HepG2 (cell line): ENCODE measurements at places on chromosomes 11 and 22.
A peak's percentile ranks its signal among the peaks of the same experiment; 100 is the strongest.

DNA sequence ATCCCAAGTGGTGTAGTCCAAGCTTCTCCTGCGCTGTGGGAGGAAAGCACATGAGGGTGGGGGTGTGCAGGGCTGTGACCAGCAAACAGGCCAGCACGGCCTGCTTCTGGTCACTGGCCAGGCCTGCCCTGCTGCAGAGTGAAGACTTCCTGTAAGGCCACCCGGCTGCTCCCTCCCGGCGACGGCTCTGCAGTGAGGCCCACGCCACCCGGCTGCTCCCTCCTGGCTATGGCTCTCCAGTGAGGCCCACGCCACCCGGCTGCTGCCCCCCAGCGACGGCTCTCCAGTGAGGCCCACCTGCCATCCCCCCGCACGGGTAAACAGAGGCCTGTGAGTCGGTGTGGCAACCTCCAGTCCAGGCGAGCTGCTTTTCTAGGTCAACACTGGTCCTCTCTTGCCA is 31.4 kb upstream of the BRSK2 start:
- no peaks in the 10 kb centered on the region for H3K36me3 ChIP-seq
- DNase-seq, result no peak
- H3K27me3 ChIP-seq, result peaks cover 2% of the 10 kb centered on the region; the same call in 1 of the 2 replicates
- H3K4me1 ChIP-seq, result peaks cover 13% of the 10 kb centered on the region; the same call in 1 of the 2 replicates
- H3K27ac ChIP-seq, result no peak overlapping the region

DNA sequence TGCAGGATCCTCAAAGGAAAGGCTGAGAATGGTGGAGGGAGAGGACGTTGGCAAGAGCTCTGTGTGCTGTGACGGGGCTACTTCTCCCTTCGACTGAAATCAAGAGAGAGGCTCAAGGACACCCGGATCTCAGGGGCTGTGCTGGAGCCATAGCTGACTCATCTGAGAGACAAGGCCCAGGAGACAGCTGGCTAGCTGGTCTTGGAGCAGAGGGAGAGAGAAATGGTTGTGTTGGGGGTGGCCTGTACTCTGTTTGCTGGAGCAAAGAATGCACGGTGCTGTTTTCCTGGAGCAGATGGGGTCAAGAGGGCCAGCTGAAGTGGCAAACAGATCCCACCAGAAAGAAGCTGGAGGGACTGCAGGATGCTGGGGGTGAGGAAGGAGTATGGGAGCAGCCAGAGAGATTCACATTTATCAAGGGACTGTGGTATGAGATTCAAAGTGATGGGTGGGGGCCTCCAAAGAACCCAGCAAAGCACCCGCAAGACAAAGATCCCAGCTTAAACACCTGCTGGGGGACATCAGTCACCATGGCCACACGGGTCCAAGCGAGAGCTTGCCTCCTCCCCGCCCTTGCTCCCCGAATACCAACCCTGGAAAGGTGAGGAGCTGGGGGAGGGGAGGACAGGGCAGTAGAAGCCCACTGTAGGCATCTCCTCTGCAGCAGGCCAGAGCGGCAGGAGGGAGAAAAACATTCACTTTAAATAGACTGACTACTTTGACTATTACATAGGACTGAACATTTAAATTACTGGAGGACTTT is 40.8 kb downstream of the MAP6 start:
- no peaks in the 10 kb centered on the region for H3K4me1 ChIP-seq
- DNase-seq, result no peak
- H3K27ac ChIP-seq, result no peak overlapping the region
- no peak overlapping the region for H3K4me3 ChIP-seq
- peaks cover 30% of the 10 kb centered on the region; the same call in 2 of the 3 replicates for H3K27me3 ChIP-seq

- H3K27ac ChIP-seq, result no peak overlapping the region
- no peak overlapping the region for H3K4me3 ChIP-seq
- H3K36me3 ChIP-seq, result no peaks in the 10 kb centered on the region
- DNase-seq, result no peak
- peaks cover 5% of the 10 kb centered on the region for H3K4me1 ChIP-seq
These were observed 4.0 kb downstream of the P4HA3 start for GRCh38 chr11:74307434-74307833.

DNA sequence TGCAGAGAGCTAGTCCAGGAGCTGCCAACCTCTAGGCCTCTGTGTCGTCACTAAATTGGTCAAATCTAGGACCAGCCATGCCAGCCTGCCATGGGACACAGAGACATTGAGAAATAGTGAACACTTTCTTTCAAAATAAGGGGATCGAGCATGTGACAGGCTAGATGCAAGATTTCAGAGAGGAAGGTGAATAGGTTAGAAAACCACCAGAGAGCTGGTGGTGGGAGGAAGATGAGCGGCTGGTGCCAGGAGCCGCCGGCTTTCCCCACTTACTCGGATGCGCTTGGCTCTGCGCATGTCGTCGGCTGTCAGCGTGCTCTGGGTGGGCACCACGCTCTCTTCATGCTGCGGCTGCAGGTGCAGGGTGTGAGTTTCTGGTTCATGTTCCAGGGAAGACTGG is 35.4 kb upstream of the NFRKB start:
- no peaks in the 10 kb centered on the region for H3K4me1 ChIP-seq
- no peak overlapping the region for H3K27ac ChIP-seq
- no peak overlapping the region for H3K4me3 ChIP-seq
- no peak for DNase-seq
- H3K36me3 ChIP-seq, result peaks cover 21% of the 10 kb centered on the region
- no peaks in the 10 kb centered on the region for H3K27me3 ChIP-seq

DNA sequence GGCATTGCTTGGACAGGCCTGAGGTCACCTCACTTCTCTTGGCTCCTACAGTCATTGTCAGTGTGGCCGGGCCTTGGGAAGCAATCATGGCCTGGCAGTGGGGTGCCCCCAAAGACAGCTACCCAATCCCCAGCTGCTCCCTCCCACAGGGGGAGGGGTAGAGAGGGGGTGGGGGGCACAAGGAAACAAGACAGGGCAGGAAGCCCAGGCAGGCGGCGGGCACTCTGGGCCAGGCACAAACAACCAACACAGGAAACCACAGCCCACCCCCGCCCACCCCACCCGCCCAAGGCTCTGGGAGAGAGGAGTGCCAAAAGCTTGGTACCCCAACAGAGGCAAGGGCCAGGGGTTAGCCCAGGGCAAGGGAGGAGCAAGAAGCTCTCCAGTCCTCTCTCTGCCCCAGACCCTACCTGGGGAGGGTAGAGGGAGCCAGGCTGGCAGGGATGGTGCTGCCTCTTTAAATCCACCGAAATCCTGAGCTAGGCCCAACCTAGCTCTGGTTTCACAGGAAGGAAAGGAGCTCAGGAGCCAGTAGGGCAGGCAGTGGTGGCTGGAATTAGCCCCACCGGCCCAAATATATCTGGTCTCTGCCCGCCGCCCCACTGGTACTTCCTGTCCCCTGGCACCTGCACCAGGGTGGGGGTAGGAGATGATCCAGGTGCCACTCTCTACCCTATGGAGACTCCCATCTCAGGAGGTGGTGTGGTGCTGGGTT is 12.2 kb downstream of the BCL9L start:
- peaks cover 93% of the 10 kb centered on the region for H3K4me1 ChIP-seq
- peak overlapping the region; percentile 89 for H3K27ac ChIP-seq
- no peaks in the 10 kb centered on the region for H3K36me3 ChIP-seq
- no peaks in the 10 kb centered on the region; the same call in 1 of the 2 replicates for H3K27me3 ChIP-seq
- no peak overlapping the region for H3K4me3 ChIP-seq

DNA sequence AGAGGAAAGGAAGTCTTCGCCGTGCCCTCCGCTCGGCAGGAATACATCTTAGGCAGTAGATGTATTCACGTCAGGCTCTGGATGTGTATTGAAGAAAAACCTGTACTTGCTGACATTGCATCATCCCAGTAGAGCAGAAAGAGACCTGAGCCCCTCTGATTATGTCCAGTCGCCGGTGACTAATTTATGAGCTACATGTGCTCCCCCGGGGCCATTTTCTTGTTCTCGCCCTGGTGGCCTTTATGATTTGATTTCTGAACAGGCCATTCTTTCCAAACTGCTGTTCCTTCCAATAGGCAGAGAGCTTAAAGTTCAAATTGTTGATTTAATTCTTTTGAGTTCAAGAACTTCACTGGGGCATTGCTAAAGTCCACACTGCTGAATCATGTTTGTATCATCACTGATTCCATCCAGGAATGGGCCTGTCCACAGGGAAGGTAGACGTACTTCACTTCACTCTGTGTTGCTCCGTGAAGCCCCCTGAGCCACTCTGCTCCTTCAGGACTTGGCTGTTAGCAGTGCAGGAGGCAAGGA is 137.3 kb upstream of the RASSF10 start:
- peaks cover 6% of the 10 kb centered on the region; the same call in 2 of the 3 replicates for H3K36me3 ChIP-seq
- no peak overlapping the region for H3K4me3 ChIP-seq
- no peaks in the 10 kb centered on the region for H3K27me3 ChIP-seq
- no peak overlapping the region for H3K27ac ChIP-seq
- no peaks in the 10 kb centered on the region for H3K4me1 ChIP-seq

DNA sequence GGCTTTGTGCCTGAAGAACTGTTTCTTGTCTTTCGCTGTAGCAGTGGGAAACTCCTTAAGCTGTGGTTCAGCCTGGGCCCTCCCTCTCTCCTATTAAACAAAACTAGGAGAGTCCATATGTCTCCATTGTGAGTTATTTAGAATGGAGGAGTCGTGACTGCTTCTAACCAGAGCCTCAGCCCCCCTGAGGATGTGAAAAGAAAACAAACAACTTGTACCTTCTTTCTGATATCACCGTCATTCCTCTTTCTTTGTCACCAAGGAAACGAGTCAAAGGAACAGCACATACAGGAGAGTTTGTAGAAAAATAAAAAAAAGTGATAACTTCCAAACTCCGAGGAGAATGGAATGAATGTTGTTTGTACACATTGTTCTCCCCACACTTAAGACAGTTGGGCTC is 11.6 kb upstream of the EXT2 start:
- no peak overlapping the region for H3K4me3 ChIP-seq
- H3K36me3 ChIP-seq, result no peaks in the 10 kb centered on the region
- H3K4me1 ChIP-seq, result peaks cover 13% of the 10 kb centered on the region
- H3K27ac ChIP-seq, result no peak overlapping the region
- no peaks in the 10 kb centered on the region; the same call in 1 of the 2 replicates for H3K27me3 ChIP-seq

- no peak overlapping the region for H3K27ac ChIP-seq
- no peak for DNase-seq
- H3K27me3 ChIP-seq, result peaks cover 27% of the 10 kb centered on the region
- H3K36me3 ChIP-seq, result no peaks in the 10 kb centered on the region
- H3K4me3 ChIP-seq, result no peak overlapping the region
- peaks cover 11% of the 10 kb centered on the region for H3K4me1 ChIP-seq
These were observed 51.3 kb downstream of the BTG4 start for GRCh38 chr11:111460856-111461255.

DNA sequence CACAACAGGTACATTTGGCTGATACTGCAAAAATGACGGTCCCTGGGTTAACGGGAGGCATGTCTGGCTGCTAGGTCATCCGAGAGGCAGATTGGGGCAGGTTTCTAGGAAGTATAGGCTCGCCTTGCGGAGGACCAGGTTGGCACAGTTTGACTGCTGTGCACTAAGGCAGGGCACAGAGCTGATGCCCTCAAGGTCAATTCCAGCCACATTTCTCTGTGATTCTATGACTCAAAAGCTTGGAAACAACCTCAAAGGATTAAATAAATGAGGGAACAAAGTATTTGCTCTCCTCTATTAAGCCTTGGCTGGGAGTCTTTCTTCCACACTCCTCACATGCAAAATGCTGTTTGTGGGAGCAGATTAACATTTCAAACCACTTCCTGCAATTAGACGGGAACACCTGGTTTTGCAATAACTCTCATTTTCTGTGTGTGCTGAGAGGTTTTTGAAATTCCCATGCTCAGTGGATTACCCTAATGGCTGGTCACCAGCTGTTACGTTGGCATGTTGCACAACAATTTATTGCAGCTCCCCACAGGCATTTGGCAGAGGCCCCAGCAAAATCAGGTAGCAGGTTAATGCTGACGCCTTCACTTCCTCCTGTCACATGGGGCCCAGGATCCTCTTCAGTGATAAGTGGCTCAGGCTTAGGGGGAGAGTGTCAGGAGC is 61.0 kb upstream of the PLET1 start:
- peak; percentile 23 for DNase-seq
- no peak overlapping the region for H3K27ac ChIP-seq
- H3K4me1 ChIP-seq, result peaks cover 10% of the 10 kb centered on the region; the same call in 1 of the 2 replicates
- no peaks in the 10 kb centered on the region for H3K27me3 ChIP-seq

GRCh38 chr11:87484566-87484965 is 446.8 kb downstream of the TMEM135 start:
- no peaks in the 10 kb centered on the region for H3K36me3 ChIP-seq
- no peak overlapping the region for H3K4me3 ChIP-seq
- H3K4me1 ChIP-seq, result no peaks in the 10 kb centered on the region
- no peaks in the 10 kb centered on the region for H3K27me3 ChIP-seq
- no peak overlapping the region for H3K27ac ChIP-seq

DNA sequence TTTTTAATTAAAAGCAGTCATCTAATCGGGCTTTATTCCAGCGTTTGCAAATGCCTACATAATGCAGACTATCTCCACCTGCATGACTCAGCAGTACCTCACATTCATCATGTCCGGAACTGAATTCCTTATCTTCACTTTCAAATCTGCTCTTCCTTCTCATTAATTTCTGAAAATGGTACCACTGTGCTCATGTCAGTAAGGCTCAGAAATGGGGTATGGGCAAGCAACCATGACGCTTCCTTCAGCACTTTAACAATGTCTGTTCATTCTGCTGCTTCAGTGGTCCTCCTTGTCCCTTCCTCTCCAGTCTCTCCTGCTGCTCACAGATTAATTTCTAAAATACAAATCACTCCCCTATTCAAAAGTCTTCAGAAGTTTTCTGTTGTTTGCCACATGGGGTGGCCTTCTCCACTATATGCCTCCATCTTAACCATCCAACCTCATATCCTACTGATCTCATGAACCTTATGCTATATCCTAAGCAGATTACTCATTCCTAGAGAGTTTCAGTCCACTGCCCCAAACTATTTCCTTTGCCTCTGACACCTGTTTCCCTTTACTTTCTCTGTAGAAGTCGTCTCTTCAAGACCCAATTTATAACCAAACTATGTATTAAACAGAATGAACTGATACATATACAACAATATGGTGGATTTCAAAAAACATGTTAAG is 7.0 kb downstream of the GTF2H1 start:
- H3K4me3 ChIP-seq, result no peak overlapping the region
- peaks cover 59% of the 10 kb centered on the region for H3K36me3 ChIP-seq
- H3K27me3 ChIP-seq, result no peaks in the 10 kb centered on the region
- no peak overlapping the region for H3K27ac ChIP-seq
- peaks cover 20% of the 10 kb centered on the region for H3K4me1 ChIP-seq
- no peak for DNase-seq

- no peaks in the 10 kb centered on the region for H3K27me3 ChIP-seq
- peak overlapping the region; percentile 8; the same call in 1 of the 2 replicates for H3K4me3 ChIP-seq
- H3K36me3 ChIP-seq, result no peaks in the 10 kb centered on the region
- H3K27ac ChIP-seq, result peak overlapping the region; percentile 95
- no peak for DNase-seq
These were observed 2.2 kb upstream of the USP18 start for GRCh38 chr22:18147791-18148190.

DNA sequence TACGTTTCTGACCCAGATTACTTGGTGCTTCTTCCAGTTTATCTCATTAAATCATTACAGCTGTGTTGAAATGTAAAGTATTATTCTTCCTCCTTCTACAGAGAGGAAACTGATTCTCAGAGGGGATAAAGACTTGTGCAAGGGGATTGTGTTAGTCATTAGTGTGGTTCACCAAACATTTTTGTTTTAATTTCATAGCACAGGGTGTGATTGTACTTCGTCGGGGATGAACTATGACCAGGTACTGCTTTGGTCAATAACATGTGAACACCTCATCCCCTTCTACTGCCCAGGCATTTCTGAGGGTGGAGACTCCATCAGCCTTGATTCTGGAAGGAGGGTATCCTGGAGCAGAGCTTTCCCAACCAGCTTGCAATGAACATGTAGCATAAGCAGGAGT is 120.2 kb upstream of the ALX4 start:
- no peak for DNase-seq
- no peaks in the 10 kb centered on the region for H3K4me1 ChIP-seq
- H3K36me3 ChIP-seq, result no peaks in the 10 kb centered on the region
- H3K27ac ChIP-seq, result no peak overlapping the region

GRCh38 chr22:32217465-32217864 is 12.6 kb upstream of the RFPL2 start:
- no peaks in the 10 kb centered on the region for H3K36me3 ChIP-seq
- DNase-seq, result no peak
- no peak overlapping the region for H3K27ac ChIP-seq
- H3K4me3 ChIP-seq, result no peak overlapping the region
- no peaks in the 10 kb centered on the region for H3K27me3 ChIP-seq
- H3K4me1 ChIP-seq, result no peaks in the 10 kb centered on the region
